ENCODE measurements at places on chromosomes 13 and 19.

DNA sequence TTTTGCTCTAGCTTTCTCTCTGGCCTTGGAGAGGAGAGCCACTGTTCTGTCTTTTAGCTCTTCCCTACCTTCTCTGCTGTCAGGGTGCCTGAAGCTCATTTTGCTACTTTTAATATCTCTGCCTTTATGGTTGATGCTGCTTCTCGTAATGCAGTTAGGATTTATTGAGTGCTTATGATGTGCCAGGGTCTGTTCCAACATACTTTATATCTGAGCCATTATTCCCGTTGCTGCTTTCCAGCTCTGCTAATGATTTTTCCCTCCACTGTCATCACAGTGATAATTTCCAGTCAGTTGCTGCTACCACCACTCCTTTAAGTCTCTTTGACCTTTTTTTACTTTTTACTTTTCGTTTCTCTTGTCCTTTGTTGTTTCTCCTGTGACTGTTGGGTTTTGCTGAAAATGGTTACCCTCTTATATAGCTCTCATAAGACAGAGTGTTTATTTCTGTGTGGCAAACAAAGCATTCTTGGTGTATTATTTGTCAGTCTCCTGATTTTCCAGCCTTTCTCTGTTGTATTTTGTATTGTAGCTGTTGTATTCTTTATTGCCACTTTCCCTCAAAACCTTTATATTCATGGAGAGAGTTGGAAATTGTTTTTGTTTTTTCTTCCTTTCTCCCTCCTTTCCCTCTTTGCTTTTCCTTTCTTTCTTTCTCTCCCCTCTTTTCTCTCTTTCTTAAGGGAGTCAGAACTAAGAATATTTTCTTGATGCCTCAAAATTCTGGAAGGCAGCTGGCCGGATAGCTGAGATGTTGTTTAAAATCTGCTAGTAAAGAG, 37.4 kb downstream of the COG6 start:
- peak; percentile 10 for DNase-seq

- no peak for DNase-seq
Measured at GRCh38 chr13:76708138-76708688, 178.0 kb downstream of the KCTD12 start.

DNA sequence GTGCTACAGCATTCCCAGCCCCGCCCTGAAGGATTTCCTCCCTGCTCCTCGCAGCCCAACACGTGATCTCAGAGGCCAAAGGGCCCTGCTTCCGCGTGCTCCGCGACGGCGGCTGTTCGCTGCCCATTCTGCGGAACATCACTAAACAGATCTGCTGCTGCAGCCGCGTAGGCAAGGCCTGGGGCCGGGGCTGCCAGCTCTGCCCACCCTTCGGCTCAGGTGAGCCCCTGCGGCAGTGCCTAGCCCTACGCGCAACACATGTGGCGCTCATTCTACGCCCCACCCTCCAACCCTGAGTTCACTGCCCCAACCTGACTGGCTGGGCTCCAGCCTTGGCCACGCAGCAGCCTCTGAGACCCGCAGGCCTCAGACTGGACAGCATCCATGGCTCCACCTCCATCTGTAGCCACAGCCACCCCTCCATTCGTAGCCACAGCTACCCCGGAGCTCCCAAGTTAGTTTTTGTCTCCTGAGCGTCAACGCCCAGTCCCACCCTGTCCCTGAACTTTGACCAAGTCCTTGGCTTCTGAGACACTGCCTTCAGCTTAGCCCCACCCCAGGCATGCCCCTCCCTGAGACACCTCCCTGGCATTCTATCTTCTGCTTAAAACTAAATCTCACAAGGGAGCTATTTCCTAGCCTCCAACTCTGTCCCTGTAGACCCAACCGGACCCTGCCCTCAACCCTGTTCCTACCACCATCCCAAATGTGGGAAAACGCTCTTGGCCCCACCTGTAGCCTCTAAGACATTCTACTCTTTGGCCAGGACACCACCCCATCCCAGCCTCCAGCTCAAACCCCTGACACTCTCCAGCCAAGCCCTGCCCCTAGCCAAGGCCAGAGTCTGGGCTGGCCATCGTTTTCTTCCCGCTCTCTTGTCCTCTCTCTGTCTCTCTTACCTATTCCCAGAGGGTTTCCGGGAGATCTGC, 6.4 kb downstream of the LTBP4 start:
- DNase-seq: no peak

GRCh38 chr13:77031656-77032243, 4.8 kb upstream of the FBXL3 start:
- no peak for DNase-seq

GRCh38 chr13:44870456-44870929, 118.8 kb downstream of the NUFIP1 start:
- no peak for DNase-seq

- no peak for DNase-seq
Measured at GRCh38 chr19:3479177-3479833, 1.0 kb downstream of the SMIM24 start.

DNA sequence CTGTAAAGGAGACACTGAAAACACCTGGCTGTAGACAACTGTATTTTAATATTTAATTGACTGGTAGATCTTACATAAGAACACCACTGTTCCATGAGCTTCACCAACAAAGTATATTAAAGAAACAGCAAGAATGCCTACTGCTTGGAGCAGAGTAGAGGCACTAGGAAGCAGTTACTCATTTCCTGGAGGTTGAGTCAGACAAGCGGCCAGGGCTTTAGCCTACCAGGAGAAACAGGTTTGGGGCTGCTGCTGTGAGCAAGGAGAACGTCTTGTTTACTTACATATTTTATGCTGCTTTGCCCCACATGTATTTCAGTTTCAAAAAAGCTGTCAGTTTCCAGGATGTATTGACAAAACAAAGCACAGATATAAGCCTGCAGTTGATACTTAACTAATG, 33.4 kb downstream of the ALG5 start:
- no peak for DNase-seq

DNA sequence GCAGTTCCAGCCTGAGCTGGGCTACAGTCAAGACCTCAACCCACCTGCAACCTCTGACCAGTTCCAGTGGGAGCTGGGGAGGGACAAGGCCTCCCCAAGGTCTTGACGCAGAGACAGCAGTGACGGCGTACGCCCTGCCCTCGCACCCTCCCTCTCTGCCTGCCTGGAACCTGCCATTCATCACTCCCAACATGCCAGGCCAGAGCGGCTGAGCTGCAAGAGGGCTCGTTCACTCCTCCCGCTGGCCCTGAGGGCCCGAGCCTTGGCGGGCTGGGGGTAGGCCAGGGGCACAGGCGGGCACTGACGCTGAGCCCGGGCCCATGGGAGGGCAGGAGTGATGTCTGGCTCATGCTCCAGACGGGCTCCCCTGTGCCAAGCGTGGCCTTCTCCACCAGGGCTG, 8.2 kb downstream of the NDUFA11 start:
- DNase-seq: no peak

DNA sequence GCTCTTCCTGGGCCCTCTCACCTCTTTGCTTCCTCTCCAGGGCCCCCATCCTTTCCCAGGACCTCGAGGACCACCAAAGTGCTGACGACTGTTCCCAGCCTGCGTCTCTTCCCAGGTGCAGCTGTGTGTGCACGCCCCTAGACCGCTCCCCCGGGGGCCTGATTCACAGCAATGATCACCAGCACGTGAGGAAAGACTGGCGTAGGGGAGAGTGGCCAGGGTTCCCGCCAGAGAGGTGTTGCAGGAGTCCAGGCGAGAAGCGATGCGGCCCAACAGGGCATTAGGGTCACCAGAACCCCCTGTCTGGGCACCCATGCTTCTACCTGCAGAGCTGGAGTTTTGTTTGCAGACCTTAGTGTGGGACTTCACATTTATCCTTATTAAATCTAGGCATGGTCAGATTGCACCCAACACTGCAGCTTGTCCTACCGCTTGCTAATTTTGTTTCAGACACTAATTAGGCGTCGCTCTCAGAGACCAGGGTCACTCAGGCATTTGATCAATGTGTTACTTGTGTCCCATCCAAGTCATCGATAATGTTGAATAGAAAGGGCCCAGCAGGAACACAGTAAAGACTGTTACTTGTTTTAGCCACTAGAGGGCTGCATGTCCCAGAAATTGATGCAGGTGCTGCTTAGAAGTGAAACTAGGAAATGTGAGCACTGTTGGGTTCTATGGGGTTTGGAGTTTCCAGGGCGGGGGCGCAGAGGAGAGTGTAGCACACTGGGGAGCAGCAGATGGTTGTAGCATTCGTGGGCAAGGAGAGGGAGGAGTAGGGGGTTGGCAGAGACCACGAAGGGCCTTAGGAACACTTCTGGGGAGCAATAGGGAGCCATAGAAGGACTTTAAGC, 53.2 kb downstream of the CDADC1 start:
- DNase-seq: peak; percentile 49

- no peak for DNase-seq
Measured at GRCh38 chr19:10402441-10403038, 802 bp downstream of the CDC37 start.

DNA sequence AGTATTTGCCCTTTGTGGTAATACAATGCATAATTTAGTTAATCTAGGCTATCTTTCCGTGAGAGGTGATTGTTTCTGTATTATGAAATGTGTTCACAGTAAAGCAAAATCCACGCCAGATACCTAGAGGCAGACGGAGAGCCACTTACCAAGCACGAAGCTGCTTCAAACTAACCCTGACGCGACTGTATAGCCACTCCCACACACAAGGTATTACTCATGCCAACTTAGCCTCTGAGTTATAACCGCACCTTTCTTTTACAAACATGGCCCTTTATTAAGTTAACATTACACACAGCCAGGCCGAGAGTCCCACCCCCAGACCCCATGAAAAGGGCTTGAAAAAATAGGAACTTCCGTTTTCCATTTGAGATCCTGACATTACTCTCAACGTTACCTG, 185.7 kb downstream of the ABCC4 start:
- DNase-seq: no peak

DNA sequence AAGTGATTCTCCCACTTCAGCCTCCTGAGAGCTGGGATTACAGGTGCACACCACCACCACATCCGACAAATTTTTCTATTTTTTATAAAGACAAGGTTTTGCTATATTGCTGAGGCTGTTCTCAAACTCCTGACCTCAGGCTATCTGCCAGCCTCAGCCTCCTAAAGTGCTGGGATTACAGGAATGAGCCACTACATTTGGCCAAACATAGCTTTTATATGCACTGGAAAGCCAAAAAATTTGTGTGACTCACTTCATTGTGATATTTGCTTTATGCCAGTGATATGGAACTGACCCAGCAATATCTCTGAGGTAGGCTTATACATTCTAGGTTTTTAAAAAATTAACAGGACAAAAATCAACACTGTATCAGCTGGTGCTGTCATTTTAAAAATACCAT, 26.8 kb upstream of the ACOD1 start:
- DNase-seq: no peak

- DNase-seq: no peak
Measured at GRCh38 chr13:112685896-112686295, 3.9 kb upstream of the ATP11A start.

DNA sequence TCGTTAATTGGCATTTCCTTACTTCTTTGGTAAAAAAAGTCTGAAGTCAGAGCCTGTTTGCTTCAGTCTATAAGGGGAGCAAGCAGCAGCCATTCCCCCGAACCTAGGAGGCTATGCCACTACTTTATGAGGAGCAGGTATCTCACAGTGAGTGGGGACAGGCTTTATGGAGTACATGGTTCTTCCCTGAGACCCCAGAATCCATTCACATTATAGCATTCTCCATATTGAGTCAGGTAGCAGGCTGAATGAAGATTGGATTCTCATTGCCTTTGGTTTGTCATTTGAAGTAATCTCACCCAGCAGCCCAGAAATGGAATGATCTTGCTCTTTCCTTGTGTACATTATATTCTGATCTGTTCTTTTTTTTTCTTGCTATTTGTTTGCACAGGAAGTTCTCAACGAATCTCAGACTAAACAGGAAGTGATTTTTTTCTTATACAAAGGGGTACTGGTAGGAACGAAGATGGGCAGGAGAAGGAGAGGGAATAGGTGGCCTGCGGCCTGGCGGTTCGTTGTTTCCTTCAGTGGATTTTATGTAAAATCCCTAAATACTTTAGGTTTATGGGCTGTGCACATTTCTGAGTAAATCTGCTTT, 74.4 kb downstream of the ARHGAP35 start:
- DNase-seq: no peak

GRCh38 chr19:48348045-48348444, 15.7 kb downstream of the TMEM143 start:
- DNase-seq: peak; percentile 45

GRCh38 chr19:13060233-13060963, 42.3 kb downstream of the LYL1 start:
- peak; percentile 66 for DNase-seq

DNA sequence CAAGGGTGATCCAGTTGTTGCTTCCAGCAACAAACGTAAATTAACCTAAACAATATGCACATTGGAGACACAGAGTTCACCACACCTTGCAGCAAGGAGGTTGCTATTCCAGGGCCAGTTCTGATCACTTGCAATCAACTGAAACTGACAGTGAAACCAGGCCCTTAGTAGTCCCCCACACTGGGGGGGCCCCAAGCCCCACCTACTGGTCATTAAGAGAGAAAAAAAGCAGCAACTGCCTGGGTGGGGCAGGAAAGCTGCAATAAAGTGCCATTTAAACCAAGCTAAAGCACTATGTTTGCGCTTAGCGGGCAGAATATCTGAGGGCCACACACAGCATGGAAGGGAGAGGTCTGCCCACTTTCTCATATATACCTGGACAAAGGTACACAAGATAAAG, 51.5 kb downstream of the ATP7B start:
- no peak for DNase-seq

GRCh38 chr19:1901940-1902404, 3.2 kb upstream of the ADAT3 start:
- DNase-seq: no peak

GRCh38 chr19:34734537-34735103, 577 bp downstream of the ZNF181 start:
- DNase-seq: no peak

DNA sequence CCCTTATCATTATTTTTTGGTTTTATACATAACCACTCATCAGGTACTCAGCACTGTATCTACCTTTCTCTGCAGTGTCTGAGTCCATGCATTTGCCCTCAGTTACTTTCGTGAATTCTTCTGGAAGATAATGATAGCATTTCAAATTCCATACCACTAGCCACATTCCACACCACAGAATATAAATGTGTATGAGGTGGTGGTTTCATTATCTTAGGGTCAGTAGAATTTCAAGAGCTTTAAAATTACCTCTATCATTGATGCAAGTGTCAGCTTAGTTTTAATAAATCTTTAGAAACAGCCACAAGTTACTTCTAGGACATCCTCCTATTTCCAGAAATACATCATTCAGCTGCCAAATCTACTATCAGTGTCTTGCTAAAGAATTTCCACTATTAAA, 1578.3 kb downstream of the OLFM4 start:
- no peak for DNase-seq

DNA sequence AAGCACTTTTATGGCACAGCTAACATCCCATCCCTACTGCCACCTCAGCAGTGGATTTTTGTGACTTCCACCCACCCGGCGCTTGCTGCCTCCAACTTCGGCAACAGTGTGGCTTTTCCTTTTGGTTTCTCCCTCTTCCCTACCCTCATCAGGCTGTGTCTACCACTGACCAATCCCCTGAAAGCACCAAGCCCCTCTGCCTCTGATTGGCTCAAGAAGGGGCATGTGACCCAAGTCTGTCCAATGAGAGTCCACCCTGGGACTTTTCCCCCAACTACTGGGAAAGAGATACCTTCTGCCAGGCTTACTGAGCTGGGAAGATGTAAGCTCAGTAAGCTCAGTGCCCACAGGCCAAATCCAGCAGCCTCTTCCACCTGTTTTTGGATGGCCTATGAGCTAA, 5.8 kb downstream of the SMIM7 start:
- DNase-seq: no peak

- no peak for DNase-seq
Measured at GRCh38 chr19:43784241-43784980, 3.6 kb upstream of the KCNN4 start.

GRCh38 chr19:14150041-14150769, 13.8 kb upstream of the ASF1B start:
- DNase-seq: no peak

GRCh38 chr13:109836629-109837607, 50.5 kb upstream of the IRS2 start:
- DNase-seq: peak; percentile 34

Measured in foreskin melanocyte (primary cell).